ENCODE measurements at places on chromosomes 2 and 18. TPM values are rescaled to one million over a fixed set of nuclear protein-coding genes. Genes with fewer than 3 reads are reported as not detected.

- no peak for DNase-seq
Observed at GRCh38 chr2:212956665-212957607, 194.5 kb downstream of the IKZF2 start.

DNA sequence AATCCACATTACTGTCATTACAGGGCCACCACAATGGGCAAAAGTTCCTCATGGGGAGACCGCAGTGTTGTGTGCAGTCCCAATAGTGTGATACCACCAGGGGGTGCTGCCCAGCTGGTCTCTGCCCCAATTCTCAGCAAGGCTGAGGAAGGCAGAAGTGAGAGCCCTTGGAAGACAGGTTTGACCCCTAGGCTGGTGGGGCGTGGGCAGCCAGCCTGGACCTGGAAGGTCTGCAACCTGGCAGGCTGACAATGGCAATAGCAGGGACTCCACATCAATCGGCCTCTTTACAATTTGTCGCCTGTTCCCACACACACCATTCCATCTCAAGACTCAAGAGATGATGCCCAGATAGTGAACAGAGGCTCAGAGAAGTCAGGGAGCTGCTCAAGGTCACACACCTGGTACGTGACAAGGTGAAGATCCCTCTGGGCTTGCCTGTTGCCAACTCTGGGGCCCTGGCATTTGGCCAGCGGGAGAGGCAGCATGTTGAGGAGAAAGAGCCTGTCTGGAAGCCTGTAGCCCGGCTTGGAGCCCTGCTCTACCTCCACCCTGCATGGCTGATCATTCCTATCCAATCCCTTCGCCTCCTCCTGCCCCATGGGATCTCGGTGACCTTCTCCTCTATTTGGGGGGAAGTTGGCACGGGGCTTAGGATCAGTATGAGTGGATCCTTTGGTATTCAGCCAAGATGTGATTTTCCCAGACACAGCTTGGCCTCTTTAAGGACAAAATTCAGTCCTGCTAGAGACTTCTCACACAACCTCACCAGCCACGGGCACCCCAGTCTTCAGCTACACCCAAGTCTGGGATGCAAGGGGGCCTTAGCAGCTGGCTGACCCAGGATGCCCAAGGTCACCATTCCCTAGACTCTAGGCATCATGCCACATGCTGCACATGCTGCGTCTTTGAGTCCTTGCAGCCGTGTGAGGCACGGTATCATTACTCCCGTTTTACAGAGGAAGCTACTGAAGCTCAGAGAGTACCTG lies 2.9 kb upstream of the ATOH8 start:
- DNase-seq = no peak

DNA sequence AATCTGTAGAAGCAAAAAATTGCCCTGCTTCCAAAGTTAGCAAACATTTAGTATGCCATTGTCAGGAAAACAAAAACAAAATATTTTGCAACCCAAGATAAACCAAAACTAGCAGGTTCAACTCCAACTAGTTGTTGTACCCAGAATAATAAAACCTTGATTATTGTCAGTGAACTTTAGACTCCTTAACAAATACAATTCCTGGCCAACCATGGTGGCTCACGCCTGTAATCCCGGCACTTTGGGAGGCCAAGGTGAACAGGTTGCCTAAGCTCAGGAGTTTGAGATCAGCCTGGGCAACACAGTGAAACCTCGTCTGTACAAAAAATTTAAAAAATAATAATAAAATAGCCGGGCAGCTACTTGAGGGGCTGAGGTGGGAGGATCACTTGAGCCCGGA lies 87.5 kb upstream of the MSH2 start:
- DNase-seq = no peak

DNA sequence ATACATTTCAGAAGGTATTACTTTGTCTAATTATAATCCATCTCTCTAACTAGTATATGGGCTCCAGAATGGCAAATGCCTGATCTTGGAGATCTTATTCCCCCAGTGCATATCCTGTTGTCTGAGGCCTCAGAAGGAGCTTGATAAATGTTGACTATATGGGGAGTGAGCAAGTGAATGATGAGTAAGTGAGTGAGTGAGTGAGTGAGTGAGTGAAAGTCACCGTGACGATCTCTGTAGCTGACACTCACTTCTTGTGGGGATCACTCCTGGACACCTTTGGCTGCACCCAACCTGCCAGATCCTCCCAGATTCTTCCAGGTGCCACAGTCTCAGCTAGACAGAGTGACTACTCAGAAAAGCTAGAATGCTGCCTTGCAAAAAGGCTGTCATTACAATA lies 2.8 kb downstream of the XDH start:
- DNase-seq = no peak

DNA sequence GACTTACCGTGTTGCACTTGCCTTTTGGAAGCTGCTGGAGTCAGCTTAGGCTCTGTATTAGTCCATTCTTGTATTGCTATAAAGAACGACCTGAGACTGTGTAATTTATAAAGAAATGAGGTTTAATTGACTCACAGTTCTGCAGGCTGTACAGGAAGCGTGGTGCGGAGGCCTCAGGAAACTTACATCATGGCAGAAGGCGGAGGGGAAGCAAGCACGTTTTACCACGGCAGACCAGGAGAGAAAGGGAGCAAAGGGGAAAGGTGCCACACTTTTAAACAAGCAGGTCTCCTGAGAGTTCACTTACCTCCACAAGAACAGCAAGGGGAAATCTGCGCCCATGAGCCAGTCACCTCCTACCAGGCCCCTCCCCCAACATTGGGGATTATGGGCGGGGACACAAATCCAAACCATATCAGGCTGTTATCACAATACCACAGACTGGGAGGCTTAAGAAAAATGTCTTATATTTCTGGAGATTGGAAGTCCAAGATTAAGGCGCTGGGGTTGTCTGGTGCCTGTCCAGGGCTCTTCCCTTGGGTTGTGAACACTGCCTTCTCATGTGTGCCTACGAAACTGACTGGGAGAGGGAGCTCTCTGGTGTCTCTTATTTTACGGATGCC lies 3.6 kb upstream of the D2HGDH start:
- DNase-seq = no peak

- no peak for DNase-seq
Observed at GRCh38 chr18:76376668-76377358, 118.2 kb downstream of the ZNF516 start.

NMUR1 gene
- 0.38 TPM for polyA plus RNA-seq

DSG2 gene
- polyA plus RNA-seq = 4.9 TPM

HOXD10 gene
- polyA plus RNA-seq = 0.24 TPM

CENPA gene
- polyA plus RNA-seq = 3.5 TPM
